Iris pigment epithelial cell (primary cell): ENCODE measurements at places on chromosomes 7 and 10.

GRCh38 chr10:88879534-88880281 lies at the start of gene STAMBPL1:
Gene STAMBPL1, plus strand, starts transcription at chr10:88880245. Its CDS starts 21,464 bp downstream, at chr10:88901709.
- peak; percentile 17 for DNase-seq

- DNase-seq: peak; percentile 84
Measured at GRCh38 chr7:27745064-27745583, 5.2 kb downstream of the TAX1BP1 start.

- no peak for DNase-seq
Measured at GRCh38 chr7:28800150-28800549, 158.0 kb downstream of the TRIL start.

DNA sequence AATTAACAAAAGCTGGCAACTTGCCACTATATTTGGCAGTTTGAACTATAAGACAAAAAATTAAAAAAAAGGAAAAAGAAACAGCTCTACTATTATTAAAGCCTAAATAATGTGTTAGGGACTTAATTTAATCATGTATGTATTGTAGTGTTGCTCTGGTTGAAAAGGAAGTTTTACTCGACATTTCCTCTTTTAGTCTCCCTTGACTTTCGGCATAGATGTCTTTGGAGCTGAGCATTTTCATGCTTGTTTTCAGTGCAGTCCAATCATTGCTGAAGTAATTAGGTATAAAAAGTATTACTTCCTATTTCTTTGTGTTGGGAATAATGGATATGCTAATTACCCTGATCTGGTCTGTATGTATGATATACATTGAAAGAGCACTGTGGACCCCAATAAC lies 216.8 kb upstream of the KLF6 start:
- no peak for DNase-seq

GRCh38 chr7:90804370-90804769 lies 208.2 kb downstream of the CDK14 start:
- peak; percentile 61 for DNase-seq
